Fibroblast of the aortic adventitia (primary cell): ENCODE measurements at places on chromosomes 3 and 15. TPM values are rescaled to one million over a fixed set of nuclear protein-coding genes. Genes with fewer than 3 reads are reported as not detected.

DNA sequence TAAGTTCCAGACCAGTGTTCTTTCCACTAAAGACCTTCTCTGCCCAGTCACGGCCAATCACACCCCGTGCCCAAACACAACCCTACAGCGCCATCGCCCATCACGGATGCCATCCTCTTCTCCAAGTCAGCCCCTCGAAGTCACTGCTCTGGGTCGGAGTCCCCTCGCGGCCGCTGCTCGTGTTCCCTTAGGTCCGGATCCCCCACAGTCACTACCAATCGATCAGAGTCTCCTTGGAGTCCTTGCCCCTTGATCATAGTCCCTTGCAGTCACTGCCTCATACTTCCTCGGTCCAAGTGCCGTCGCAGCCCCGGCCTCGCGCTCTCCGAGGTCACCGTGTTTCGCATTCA is 461 bp downstream of the PCYT1A start:
- DNase-seq = peak; percentile 13

DNA sequence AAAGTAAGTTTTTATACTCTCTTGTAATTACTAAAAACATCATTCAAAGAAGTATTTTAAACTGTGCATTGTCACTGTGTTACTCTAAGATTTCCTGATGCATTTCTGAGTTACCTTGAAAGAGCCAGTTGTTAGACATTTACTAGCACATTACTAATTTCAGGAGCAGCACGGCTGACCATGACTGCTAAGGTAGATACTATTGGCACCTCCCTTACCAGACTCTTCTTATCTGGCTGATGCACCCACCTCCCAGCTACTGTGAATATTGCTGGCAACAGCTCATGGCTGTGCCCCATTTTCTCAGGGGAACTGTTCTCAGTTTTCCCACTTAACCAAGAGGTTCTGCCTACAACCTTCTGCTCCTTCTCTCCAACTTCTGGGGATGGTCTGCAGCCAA is 29.4 kb downstream of the COL6A5 start:
- DNase-seq = no peak

GRCh38 chr3:128844502-128844901 is 34.9 kb upstream of the ACAD9 start:
- no peak for DNase-seq

DNA sequence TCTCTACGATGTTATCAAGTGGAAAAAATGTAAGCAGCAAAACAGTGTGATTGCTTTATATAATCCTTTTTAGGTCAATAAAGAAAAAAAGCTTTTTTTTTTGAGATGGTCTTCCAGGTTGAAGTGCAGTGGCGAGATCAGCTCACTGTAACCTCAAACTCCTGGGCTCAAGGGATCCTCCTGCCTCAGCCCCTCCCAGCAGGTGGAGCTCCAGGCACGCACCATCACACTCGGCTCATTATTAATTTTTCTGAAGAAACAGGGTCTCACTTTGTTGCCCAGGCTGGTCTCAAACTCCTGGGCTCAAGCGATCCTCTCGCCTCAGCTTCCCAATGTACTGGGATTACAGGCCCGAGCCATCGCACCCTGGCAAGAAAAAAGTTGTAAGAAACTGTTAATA is 17.3 kb downstream of the RNF168 start:
- no peak for DNase-seq

Gene LMLN
- 9.2 and 18.1 TPM in 2 replicates for total RNA-seq

Gene UQCC5
- 4.3 and 7.7 TPM in 2 replicates for total RNA-seq
